Ureter (tissue), 1 donor: ENCODE measurements at places on chromosomes 5 and 9. TPM values are rescaled to one million over a fixed set of nuclear protein-coding genes. Genes with fewer than 3 reads are reported as not detected.

GRCh38 chr5:21680641-21681040, 1172.5 kb downstream of the CDH12 start:
- no peak for DNase-seq

The PLPP6 gene
- 11.4 TPM for total RNA-seq

- no peak for DNase-seq
Measured at GRCh38 chr5:95930141-95930930, 31.3 kb downstream of the ELL2 start.

- DNase-seq = no peak
Measured at GRCh38 chr5:176425138-176425537, 8.8 kb upstream of the CLTB start.

The NR5A1 gene
- not detected for total RNA-seq

- no peak for DNase-seq
Measured at GRCh38 chr5:126461838-126462237, 38.6 kb downstream of the GRAMD2B start.

DNA sequence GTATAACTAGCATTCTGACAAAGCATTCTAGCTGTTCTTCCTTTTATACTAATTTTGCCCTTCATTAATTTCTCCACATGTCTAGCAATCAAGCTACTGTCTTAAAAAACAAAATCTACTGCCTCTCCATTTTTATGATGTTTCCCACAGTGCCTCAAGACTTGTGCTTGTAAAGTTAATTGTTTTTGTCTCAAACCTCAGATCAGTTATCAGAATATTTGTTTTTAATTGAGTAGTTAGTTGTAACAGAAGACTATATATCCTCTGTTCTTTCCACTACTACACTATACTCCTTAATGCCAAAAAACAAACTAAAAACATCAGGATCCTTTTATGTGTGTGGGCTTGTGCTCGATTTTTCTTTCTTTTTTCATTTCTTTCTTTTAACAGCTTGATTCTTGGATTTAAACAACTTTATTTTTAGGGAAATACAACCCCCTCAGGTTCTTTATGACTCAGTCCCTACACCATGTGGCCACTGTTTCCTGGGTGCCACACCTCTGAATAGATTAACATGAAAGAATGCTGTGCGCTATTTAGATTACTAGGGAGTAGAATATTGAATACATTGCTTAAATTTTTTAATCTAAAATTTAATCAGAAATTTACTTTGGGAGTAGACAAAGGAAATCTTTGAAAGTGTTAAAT, 1.2 kb downstream of the ASPN start:
- DNase-seq = no peak

GRCh38 chr5:26884481-26884880, 153.9 kb downstream of the CDH9 start:
- no peak for DNase-seq

DNA sequence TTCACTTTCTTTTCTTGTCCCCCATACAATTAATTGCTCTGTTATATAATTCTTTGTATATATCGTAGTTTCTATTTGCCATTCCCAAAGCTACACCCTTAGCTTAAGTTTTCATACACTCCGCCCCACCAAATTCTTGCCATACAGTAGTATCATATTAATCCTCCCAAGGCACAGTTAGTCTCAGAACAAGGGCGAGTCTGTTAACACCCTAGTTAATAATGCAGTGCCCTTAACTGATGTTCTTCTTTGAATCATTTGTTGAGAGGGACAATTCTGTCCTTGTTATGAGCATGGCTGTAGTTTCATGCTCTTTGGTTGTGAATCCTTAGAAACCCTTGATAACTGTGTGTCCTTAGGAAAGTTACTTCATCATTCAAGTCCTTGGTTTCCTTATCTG, 206.2 kb downstream of the CFAP90 start:
- no peak for DNase-seq

- DNase-seq = no peak
Measured at GRCh38 chr5:144405991-144406390, 235.3 kb downstream of the KCTD16 start.

The CATSPER3 gene
- 0.99 TPM for total RNA-seq
